NCI-H69 (cell line): ENCODE measurements at places on chromosomes 13 and 19.

GRCh38 chr19:5825178-5825577, 14.3 kb downstream of the FUT6 start:
- DNase-seq: peak; percentile 39

DNA sequence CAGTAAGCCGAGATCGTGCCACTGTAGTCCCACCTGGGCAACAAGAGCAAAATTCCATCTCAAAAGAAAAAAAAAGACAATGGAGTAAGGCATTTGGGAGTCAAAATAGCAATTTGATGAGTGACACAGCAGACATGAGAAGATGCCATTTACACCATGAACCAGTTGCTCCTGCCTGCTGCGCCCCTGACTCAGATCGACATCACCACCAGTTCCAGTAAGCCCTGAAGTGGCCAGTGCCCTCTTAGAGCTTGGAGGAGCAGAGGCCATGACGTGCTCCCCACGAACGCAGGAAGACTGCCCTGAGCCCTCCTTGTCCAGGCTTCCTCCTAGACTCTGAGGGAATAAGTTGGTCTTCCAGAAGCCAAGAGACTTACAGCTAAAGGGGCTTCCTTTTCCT, 339.2 kb downstream of the MYO16 start:
- no peak for DNase-seq

- peak; percentile 94 for DNase-seq
Observed at GRCh38 chr13:23629566-23630272, 59.5 kb downstream of the TNFRSF19 start.

DNA sequence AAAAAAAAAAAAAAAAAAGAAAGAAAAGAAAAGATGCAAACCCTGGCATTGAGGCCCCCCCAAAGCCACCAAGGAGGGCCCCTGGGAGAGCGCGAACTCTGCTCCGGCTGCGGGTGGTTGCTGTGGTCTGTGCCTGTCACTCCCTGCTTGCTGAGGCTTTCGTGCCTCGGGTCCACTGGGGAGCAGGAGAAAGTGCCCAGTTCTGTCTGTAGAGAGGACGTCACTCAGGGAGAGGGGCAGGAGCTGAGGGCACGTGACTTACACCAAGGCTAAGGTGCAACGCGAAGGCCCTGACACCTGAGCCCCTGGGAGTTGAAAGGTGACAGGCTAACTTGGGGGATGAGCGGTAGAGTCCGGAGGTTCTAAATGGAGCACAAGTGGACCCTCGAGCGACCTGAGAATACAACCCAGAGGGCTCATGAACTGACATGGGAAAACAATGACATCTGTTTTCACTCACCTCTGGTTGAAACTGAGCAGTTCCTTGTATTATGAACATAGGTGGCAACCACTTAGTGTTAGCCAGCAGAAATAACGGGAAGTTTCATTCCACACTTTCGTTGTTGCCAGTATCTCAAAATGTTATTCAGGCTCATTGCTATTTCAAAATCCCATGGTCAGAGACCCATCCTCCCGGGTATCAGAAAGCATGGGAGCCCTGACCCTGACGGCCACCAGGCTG, 69.2 kb upstream of the TM9SF2 start:
- DNase-seq: no peak

- peak; percentile 79 for DNase-seq
Observed at GRCh38 chr13:75704927-75705288, 68.8 kb downstream of the LMO7 start.

- no peak for DNase-seq
Observed at GRCh38 chr19:4518345-4519171, at the start of gene PLIN4. Gene PLIN4 (minus strand): TSS chr19:4518486. CDS start chr19:4518272, 214 bp downstream.

DNA sequence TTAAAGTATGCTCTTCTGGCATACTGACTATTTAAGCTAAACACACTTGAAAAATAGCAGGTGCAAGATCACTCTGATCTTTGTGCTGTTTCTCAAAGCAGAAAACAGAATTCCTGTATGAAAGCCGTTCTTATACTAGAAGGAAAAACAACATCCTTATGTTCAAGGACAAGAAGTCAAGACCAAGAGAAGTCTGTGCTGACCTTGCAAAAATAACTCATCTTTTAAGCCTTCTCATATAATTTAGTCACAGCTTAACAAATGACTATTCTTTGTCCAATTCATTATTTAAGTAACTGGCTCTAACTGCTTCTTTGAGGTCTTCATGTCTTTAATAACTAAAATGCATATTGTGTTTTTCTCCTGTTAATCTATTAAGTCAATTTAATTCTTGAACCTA, 2750.2 kb upstream of the PCDH20 start:
- no peak for DNase-seq

DNA sequence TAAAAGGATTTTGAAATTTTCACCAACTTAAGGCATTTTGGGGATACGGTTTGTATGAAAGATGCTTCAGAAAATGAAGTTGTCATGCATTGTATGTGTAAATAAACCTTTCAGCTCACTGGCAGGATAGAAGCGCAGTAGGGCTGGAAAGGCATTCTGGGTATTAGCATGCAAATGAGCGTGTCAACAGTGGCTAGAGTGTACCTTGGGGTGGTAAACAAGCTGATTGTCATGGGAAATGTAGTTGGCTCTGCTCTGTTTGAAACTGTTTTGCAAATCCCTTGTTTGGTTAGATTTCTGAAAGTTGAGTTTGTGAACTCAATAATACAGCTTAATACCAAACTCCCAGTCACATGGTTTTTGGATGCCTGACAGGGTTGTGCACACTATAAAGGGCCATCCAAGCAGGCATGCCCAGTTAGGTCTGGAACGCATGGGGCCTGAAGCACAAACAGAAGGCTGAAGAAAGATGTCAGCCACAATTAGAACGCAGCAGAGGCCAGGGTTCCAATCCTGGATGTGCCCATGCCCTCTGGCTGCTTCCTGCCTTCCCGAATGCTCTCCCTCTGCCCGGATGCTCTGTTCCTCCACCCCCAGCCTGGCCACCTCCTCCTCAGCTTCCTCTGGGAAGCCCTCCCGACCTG, 14.6 kb downstream of the GSX1 start:
- DNase-seq: no peak

DNA sequence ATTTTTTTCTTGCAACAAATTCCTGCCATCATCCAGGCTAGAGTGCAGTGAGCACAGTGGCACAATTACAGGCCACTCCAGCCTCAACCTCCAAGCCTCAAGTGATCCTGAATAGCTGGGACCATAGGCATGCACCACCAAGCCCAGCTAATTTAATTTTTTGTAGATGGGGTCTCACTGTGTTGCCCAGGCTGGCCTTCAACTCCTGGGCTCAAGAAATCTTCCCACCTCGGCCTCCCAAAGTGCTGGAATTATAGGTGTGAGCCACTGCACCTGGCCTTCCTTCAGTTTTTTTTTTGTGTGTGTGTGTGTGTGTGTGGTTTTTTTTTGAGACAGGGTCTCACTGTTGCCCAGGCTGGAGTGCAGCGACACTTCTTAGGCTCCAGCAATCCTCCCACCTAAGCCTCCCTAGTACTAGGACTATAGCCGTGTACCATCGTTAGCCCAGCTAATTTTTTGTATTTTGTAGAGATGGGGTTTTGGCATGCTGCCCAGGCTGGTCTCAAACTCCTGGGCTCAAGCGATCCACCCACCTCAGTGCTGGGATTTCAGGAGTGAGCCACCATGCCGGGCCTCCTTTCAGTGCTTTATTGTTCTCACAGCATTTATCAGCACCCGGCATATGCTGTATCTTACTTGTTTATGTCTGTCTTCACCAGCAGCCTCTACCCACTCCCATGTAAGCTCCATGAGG, 5.9 kb upstream of the SRRM5 start:
- DNase-seq: peak; percentile 20

DNA sequence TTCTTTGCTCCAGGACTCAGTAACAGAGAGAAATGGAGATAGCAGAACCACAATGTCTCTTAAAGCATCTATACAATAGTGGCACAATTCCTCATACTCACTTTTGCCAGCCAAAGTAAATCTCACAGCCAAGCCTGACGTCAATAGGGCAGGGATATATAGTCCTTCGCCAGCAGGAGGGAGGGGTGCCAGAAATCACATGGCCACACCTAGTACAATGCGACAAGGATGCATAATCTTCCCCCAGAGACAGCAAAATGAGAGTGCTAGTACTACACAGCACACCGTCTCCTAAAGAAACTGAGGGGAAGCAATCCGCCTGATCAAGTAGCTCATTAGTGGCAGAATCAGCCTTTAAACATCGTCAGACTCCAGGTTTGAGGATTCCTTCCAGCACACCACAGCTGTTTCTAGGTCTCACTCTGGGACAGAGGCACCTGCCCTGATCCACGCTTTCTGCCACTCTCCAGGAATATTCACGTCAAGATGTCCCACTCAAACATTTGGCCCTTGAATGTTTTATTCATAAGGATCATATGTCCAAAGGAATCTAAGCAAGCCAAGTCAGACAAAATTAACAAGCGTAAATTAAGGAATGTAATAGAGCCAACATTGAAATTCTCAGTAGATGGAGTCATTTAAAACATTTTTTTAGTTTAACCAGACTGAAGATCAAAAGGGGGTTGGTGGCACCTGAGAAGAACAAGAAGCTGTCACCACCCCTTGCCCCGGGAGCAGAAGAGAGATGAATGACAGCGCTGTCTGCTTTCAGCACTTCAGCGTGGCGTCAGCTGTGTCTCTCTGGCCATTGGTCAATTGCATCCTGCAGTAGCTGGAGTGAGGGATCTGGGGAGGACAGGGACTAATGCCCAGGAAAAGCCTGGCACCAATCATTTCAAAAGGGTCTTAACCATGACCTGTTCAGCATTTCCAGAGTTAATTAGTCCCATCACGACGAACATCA, 63.5 kb upstream of the SERP2 start:
- DNase-seq: peak; percentile 18

GRCh38 chr13:47027780-47028437, 131.1 kb upstream of the HTR2A start:
- DNase-seq: no peak

DNA sequence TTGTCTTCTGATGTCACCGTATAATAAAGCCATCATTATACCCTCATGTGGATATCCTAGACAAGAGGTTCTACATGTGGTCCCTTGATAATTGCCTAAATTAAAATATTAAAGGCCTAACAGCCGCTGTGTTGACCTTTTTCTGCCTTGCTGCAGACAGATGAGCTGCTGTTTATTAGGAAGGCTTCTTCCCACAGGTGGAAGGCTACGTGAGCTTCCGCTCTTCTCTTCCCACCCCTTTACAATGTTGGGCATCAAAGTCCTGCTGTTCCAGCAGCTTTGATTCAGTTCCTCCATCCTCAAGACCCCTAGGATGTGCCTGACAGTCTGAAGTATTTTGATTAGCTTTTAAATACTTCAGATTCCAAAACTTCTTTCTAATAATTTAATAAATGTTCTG, 217.1 kb downstream of the PCCA start:
- peak; percentile 97 for DNase-seq

DNA sequence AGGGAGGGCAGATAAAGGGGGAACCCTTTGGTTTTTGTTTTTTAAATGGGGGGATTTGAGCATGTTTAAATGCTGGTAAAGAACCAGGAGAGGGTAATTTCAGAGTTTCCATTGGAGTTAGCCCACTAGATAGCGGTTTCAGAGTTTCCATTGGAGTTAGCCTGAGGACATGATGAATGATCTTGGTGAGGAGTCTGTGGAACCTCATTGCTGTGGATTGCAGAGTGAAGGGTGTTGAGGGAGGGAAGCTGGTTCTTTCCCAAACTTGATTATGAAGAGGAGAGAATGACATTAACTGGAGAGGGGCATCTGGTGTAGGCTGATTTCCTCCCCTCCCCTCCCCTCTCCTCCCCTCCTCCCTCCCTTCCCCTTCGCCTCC, 5.0 kb downstream of the WASF3 start:
- no peak for DNase-seq

DNA sequence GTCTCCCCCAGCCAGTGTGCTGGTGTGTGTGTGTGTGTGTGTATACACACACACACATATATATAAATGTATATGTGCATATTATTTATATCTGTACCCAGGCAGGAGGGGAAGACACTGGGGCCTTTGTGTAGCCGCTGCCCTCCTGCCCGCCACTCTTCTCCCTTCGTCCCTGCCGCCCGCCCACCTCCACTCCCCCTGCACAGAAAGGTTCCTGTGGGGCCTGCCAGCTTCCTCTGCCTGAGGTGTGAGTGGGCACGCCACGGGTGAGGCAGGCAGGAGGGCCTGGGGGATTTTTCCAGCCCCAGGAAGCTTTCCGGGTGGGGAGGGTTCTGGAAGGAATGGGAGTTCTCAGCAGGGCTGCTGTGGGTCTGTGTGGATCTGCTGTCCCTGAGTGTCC, 6.9 kb downstream of the IRF2BP1 start:
- DNase-seq: no peak

DNA sequence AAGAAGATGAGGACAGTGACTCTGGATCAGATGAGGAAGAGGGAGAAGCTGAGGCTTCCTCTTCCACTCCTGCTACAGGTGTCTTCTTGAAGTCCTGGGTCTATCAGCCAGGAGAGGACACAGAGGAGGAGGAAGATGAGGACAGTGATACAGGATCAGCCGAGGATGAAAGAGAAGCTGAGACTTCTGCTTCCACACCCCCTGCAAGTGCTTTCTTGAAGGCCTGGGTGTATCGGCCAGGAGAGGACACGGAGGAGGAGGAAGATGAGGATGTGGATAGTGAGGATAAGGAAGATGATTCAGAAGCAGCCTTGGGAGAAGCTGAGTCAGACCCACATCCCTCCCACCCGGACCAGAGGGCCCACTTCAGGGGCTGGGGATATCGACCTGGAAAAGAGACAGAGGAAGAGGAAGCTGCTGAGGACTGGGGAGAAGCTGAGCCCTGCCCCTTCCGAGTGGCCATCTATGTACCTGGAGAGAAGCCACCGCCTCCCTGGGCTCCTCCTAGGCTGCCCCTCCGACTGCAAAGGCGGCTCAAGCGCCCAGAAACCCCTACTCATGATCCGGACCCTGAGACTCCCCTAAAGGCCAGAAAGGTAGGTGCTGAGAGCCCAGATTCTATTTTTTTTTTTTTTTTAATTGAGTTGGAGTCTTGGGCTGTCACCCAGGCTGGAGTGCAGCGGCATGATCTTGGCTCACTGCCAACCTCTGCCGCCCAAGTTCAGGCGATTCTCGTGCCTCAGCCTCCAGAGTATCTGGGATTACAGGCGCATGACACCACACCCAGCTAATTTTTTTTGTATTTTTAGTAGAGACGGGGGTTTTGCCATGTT, 2.3 kb downstream of the PPP1R15A start:
- DNase-seq: peak; percentile 66

DNA sequence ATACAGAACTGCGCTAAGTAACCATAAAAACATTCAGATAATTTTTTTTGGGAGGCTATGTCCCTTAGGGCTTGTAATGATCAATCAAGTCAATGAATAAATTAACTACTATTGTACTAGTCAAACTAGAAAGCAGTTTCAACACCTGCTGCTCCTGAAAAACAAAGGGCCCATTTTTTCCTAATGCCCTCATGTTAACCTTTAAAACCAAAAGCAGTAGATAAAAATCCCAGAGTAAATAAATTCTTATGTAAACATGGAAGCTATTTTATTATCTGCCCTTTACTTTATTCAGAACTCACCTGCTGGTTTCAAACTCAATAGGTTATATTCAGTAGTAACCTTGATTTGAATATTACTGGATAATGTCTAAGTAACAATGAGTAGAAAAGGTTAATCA, 159.5 kb upstream of the STARD13 start:
- peak; percentile 56 for DNase-seq
